ENCODE measurements at places on chromosomes 6 and 20. TPM values are rescaled to one million over a fixed set of nuclear protein-coding genes. Genes with fewer than 3 reads are reported as not detected.

The COX4I2 gene
- not detected for total RNA-seq

The LY6G6D gene
- total RNA-seq: not detected

The KHDC1 gene
- total RNA-seq: 6.4 TPM

The PHACTR3 gene
- total RNA-seq: not detected

The PTK6 gene
- total RNA-seq: 2.0 TPM

The MUC22 gene
- total RNA-seq: not detected

The IMPG1 gene
- not detected for total RNA-seq

The TMEM244 gene
- total RNA-seq: not detected

The LGSN gene
- total RNA-seq: not detected
